SIG-M5 (cell line): ENCODE measurements at places on chromosomes 4 and X.

DNA sequence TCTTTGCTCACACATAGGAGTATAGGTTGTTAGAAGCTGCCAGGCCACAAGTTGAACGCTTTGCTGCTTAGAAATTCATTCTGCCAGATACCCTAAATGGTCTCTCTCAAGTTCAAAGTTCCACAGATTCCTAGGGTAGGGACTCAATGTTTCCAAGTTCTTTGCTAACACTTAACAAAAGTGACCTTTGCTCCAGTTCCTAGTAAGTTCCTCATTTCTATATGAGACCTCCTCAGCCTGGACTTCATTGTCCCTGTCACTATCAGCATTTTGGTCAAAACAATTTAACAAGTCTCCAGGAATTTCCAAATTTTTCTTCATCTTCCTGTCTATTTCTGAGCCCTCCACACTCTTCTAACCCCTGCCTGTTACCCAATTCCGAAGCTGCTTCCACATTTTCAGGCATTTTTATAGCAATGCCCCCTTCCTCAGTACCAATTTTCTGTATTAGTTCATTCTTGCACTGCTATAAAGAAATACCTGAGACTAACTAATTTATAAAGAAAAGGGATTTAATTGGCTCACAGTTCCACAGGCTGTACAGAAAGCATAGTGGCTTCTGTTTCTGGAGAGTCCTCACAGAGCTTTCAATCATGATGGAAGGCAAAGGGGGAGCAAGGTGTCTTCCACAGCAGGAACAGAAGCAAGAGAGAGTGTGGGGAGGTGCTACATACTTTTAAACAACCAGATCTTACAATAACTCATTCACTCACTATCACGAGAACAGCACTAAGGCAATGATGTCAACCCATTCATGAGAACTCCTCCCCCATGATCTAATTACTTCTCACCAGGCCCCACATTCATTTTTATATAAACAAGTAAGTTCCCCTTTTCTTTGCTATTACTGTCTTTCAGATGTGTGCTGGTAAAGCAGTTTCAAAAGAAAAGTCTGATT is 11.5 kb upstream of the TLR1 start:
- DNase-seq: peak; percentile 3

GRCh38 chrX:103817502-103817901 is 14.6 kb downstream of the RAB9B start:
- no peak for DNase-seq

- no peak for DNase-seq
Observed at GRCh38 chrX:131394384-131394783, 105.3 kb upstream of the IGSF1 start.

DNA sequence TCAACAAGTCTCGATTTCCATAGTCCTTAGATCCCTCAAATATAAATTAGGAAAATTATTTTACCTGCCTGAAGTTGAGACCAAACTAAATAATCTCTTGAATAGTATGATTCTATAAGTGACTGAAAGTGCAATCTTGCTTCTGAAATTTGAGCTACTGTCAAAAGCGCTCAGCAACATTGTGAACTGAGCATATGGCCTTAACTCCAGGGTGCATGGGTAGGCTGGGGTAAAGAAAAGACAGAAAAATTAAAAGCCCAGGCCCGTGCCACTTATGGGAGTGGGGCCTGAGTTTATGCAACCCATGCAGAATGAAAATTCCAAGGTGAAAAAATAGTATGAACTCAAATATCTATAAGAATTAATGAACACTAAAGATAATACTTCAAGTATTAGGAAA is 9.8 kb downstream of the PGRMC2 start:
- no peak for DNase-seq

- no peak for DNase-seq
Observed at GRCh38 chr4:37516057-37516775, 170.0 kb downstream of the RELL1 start.

GRCh38 chrX:130497531-130497930 is 95.7 kb downstream of the RBMX2 start:
- no peak for DNase-seq

DNA sequence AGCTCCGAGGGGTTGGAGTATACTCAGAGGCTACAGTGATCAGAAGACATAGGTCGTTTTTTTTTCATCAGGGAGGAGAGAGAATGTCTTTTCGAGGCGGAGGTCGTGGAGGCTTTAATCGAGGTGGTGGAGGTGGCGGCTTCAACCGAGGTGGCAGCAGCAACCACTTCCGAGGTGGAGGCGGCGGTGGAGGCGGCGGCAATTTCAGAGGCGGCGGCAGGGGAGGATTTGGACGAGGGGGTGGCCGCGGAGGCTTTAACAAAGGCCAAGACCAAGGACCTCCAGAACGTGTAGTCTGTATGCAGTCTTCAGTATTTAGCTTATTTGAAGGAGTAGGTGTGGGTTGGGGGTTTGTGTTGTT is 500 bp downstream of the GAR1 start:
- DNase-seq: no peak

GRCh38 chr4:2608291-2608690 is 71.8 kb downstream of the FAM193A start:
- DNase-seq: no peak
